ENCODE measurements at places on chromosomes 2 and 18.
A peak's percentile ranks its signal among the peaks of the same experiment; 100 is the strongest.

GRCh38 chr2:171924170-171924942 lies 2.1 kb downstream of the HAT1 start:
- DNase-seq = no peak

DNA sequence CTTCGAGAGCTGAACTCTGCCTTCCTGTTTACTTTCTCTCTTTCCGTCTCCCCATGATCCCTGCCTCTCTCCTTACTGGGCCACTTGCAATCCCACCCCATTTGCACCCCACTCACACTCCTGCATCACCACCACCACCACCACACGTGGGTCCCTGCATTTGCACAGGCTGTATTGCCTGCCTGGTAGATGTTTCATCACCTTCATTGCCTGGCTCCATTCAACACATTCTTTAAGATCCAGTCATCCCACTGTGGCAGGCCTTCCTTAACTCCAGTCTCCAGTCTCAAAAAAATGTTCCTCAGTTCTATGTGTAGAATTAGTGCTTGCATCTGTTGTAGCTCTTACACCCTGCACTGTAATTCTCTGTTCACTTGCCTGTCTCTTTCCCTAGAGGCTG lies 13.9 kb downstream of the NOSTRIN start:
- no peak for DNase-seq

GRCh38 chr2:216426166-216426777 lies 14.0 kb downstream of the SMARCAL1 start:
- no peak for DNase-seq

- no peak for DNase-seq
Observed at GRCh38 chr2:215753808-215754207, 259.5 kb downstream of the MREG start.

- DNase-seq = no peak
Observed at GRCh38 chr2:120421830-120422175, 75.9 kb downstream of the INHBB start.

- no peak for DNase-seq
Observed at GRCh38 chr2:28251337-28251736, 141.3 kb upstream of the FOSL2 start.

DNA sequence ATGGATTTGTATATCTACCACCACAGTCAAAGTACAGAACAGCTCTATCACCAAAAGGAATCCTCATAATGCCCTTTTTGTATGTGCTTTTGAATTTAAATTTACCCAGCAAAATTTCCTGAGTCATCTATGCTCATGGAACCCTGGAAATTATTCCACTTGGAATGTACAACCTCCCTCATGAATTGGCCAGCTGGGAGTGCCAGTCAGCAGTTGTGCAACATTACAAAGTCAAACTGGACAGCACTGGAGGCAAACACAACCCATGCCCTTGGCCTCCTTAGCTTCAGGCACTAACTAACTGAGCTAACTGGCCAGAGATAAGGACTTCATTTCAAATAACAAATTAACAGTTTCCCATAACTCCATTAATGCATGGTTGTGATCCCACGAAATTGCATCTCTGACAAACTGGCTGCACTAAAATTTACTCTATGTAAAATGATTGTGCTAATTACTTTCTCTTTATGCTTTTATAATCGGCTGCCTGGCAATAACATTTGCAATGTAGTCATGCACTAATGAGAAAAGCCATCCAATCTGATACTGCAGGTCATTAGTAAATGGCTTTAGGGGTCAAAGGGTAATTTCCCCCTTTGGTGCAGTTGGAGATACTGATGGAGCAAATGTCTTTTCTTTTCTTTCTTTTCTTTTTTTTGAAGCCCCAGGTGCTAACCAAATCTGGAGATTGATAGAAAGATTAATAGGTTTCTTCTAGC lies 270.5 kb downstream of the ACTR3 start:
- DNase-seq = no peak

DNA sequence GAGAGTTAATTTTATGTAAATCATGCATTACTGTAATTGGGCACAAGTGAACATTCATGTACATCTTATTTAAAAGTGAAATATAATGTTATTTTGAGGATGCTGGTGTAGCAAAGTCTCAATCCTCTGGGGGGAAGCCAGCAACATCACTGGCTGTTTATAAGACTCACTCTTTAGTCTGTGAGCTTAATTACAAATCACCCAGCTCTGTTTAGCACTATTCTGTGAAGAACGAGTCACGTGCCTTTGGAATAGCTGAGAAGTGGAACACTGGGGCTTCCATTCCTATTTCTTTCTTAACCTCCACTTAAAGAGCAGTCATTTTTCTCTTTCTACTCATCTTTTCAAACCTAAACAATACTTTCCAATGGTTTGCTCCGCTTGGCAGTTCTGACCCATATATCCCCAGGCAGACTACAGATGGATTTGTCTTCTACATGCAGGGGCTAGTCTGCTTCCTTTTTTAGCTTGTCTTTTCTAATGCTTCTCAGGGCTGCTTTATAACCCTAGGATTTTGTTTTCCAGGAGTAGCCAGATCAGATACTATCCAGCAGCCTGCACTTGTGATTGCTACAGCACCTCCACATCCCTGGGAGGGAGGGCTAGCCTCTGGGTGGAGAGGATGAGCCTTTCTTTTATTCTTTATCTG lies 95.3 kb upstream of the CAVIN2 start:
- no peak for DNase-seq

DNA sequence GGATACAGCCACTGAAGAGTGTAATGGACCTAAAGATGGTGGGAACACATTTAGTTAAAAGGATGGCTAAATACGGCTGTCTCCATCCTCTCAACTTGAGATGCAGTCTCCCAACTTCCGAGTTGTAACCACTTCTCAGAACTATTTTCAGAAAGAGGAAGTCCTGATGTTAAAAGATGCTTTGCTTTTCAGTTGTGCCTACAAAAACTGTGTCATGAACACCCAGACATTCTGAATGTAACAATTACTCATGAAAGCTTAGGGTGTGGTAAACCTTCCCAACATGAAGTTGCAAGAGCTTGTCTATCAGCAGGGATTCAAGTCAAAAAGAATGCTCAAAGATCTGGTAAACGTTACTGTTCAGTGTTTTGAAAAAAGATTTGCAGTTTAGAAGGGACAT lies 147.9 kb downstream of the DOCK10 start:
- DNase-seq = no peak

GRCh38 chr2:47534179-47534919 lies 131.4 kb downstream of the MSH2 start:
- DNase-seq = peak; percentile 63

- no peak for DNase-seq
Observed at GRCh38 chr2:145108959-145109710, 589.2 kb upstream of the ZEB2 start.

GRCh38 chr2:18961991-18962421 lies 372.6 kb upstream of the NT5C1B start:
- no peak for DNase-seq

GRCh38 chr2:73232403-73233153 lies 461 bp downstream of the PRADC1 start:
- no peak for DNase-seq

DNA sequence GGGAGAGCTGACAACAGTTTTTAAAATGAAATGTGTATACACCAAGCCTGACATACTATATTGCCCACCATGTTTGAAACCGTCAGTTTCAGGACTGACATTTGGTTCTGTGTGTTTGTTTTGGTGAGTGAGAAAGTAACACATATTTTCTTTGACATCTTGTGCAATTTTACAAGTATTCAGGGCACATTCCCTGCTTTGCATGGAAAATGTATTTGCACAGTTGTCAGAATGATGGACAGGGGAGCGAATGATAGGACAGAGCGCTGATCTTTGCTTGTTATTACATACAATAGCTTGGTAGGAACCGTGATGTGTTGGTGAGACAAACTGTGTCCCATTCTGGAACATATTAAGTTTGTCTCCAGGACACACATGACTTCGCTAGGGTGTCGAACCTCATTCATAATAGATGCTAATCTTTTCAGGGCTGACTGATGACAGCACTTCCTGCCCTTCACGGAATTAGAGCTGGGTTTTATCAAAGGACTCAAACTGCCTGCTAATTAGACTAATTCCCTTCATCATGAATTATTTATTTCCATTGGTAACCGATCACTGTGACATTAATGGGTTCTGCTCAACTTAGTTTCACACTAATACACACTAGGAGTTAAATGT lies 158.5 kb downstream of the CDCA7 start:
- DNase-seq = no peak

DNA sequence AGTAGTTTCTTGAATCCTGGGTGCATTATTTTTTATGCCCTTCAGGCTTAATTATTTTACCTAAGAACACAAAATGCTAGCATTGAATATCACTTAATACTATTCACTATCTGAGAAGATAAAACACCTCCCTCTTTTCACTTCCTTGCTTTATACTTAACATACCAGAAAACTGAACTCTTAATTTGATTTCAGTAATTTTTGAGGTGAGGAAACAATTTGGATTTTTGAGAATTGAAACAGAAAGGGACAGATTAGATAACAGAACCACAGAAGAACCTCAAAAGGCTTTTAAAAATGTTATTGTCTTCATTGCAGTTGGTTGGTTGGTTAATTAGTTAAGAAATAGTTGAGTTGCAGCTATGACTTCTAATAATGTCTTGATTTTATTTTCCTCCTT lies 69.5 kb downstream of the GPD2 start:
- DNase-seq = no peak

DNA sequence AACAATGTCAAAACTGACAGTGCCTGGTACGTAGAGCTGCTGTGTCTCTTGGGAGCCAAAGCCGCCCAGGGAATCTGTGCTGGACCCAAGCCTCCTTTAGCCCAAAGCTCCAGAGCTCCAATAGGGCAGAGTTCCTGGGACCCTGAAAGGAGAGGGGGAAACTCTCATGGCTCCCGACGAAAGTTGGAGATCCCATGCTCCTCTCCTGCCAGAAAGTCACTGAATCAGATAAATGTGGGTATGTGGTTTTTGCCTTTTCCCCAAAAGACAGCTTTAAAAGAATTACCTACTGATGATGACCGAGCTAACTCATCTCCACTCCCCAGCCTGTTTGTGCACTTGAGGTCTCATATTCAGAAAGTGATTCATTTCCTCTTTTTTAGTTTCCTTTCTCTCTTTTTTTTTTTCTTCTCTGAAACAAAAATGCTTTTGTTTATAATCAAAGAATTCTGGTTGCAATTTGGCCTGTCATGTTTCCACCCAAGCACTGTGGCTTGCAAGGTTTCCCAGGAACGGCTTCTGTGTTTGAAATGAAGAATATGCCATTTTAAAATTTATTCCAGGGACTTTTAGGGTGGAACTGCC lies 14.1 kb upstream of the PMAIP1 start:
- no peak for DNase-seq

DNA sequence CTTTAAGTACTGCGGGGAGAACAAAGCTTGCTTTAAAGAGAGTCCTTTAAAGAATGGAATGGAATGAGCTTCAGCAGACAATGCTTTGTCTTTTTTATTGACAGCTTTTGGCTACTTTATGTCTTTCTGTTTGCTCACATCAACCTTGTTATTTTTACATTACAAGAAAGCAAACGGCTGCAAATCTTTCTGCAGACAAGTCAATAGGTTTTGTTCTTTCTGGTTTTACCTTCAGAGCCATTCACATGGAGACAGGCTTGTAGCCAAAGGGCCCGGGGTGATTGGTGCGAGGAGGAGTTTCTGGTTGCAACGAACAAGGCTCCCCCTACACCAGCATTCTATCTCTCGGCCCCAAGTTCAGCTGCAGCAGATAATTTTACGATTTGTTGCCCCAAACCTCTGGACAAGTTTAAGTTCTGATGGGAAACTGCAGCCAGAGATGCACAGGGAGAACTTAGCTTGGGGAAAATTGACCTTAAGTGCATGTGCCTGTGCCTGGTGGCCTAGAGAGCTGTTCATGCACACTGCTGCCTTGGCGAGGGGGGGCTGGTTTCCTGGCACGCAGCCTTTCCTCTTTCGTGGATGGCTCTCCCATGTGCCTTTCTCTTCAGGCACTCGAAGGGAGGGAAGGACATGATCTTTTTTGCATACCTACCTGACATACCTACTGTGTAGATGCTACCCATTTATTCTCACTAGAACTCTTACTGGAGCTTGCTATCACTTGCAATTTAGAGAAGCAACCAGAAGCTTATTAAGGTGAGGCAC lies 543.2 kb downstream of the DCDC2C start:
- no peak for DNase-seq

GRCh38 chr2:24818721-24819167 lies 25.5 kb downstream of the CENPO start:
- DNase-seq = no peak

DNA sequence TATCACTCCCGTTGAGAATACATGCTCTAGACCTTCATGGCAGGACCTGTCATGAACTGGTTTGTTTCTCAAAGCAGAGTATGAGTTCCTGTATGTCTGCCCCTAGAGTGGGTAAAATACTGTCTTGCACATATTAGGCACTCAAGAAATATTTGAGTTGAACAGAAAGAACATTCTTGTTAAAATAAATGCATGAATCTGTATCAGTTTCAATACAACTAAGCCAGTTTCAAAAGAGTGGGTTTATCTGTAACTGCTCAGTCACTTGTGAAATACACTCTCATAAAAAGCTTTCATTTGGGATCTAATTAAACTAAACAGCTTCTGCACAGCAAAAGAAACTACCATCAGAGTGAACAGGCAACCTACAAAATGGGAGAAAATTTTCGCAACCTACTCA lies 69.2 kb downstream of the RFTN2 start:
- no peak for DNase-seq

DNA sequence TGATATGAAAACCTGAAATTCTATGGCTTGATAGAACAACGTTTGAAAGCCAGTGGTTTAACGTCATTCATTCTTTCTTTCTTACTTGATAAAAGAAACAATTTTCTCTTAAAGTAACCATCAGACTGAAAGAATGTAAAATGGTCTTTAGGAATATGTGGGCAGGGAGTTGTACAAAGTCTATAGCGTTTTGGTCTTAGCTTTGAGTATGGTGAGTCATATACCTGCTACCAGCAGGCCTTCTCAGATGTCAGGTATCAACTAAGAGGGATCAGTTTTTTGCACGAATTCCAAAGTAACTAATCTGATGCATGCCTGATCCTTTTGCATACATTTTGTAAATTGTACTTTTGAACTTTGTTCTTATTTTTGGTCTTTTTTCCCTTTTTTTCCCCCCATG lies 101.5 kb upstream of the DSEL start:
- DNase-seq = no peak

DNA sequence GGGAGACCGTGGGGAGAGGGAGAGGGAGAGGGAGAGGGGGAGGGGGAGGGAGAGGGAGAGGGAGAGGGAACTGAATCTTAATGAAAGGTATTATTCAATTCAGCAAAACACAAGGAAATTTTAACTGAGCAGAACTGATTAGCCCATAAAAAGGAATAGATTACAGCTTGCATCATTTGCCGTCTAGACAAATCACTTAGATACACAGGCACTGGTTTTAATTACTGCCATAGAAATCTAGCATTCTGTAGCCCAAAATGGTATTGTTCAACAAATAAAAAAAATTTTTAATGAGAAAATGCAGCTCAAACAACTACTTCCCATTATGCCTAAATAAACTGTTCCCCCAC lies 7.9 kb upstream of the KCNF1 start:
- no peak for DNase-seq

Measured in D341Med (cell line).